ENCODE measurements at places on chromosomes 7 and 10. TPM values are rescaled to one million over a fixed set of nuclear protein-coding genes. Genes with fewer than 3 reads are reported as not detected.

PPIF gene
- total RNA-seq: 15.2 TPM

DNA sequence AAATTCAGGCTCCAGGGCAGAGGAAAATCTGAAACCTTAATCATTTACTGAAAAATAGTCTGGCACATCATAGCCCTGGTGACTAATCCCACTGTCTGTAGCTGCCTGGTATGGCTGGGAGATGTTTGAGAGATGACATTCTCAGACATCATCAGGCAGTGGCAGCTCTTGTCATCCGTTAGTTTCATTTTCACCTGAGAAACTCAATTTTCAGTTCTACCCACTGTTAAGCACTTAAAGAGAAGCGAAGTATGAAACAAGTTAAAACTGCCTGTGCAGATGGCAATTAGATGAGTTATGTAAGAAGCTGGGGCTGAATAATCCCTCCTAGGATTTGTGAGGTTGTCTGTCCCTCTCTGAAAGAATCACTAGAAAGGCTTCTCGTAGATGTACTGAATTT is 150.2 kb downstream of the NSUN6 start:
- no peak for DNase-seq

DNA sequence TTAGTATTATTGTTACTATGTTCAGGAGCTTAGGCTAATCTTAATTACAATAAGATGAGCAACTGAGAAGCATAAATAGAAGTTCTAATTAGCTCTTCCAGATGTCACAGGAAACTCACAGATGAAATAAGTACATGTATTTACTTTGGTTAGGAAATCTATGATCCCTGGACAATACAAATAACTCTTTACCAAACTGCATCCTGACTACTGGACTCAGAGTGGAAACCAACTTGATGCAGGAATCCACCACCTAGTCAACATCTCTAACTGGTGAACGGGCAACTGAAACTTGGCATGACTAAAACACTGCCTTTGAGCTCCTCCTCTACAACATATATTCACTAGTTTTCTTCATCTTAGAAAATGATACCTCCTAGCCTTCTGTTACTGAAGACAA is 193.2 kb downstream of the AGMO start:
- DNase-seq: no peak

DNA sequence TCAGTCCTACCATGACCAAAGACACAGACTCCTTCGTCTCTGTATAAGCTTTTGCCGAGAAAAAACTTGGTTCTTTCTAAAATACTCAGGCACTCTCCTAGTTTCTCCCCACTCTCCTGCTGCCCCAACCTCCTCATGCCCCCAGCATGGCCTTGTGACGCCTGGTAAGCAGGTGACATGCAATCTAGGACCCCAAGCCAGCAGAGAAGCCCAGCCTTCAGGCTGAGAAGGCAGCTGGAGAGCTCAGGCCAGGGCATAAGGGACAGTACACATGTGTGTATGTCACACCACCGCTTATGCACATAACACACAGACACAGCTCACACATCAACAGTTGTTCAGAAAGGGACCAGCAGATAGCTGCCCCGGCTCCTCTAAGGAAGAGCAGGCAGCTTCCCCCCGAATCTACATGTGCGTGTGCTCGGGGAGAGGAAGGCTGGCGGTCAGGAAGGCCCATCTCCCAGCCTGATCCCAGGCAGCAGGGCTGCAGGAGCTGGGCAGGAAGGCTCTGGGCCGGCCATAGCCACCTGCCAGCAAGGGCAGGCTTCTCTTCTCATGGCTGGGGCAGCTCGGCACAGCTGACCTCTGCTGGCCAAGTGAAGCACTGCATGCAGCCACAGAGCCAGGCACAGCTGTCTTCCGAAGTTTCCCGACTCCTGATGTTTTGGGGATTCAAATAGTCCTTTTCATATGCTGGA is 8.5 kb downstream of the DDX56 start:
- peak; percentile 70 for DNase-seq

HOXA6 gene
- not detected for total RNA-seq

DNA sequence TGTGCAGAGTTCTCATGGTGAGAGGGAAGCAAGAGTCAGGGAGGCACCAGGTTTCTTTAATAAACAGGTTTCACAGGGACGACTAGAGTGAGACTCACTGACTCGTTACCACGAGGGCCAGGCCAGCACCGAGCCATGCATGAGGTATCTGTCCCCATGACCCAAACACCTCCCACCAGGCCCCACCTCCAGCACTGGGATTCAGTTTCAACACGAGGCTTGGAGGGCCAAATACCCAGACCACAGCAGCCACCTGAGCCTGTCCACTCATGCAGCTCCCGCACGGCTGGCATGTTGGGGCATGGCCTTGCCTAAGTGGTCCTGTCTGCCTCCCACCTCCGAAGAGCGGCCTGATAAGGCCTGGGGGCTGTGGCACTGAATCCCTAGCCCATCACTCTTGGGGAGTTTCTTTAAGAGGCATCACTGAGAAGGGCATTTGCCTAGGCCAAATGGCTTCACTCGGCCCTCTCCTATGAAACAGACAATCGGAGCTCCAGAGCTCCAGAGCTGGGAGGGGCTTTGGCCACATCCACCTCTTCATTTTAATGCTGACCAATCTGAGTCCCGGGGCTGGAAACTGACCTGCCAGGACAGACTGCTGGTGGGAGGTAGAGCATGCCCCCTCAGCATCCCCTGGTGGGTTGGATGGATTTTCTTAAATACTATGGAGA is 157.8 kb downstream of the DNAJB6 start:
- peak; percentile 70 for DNase-seq

Data from chondrocyte (in vitro differentiated cells).